ENCODE measurements at places on chromosomes 1 and 21.

GRCh38 chr1:68223687-68224086 lies 8.6 kb downstream of the WLS start:
- no peak for DNase-seq

DNA sequence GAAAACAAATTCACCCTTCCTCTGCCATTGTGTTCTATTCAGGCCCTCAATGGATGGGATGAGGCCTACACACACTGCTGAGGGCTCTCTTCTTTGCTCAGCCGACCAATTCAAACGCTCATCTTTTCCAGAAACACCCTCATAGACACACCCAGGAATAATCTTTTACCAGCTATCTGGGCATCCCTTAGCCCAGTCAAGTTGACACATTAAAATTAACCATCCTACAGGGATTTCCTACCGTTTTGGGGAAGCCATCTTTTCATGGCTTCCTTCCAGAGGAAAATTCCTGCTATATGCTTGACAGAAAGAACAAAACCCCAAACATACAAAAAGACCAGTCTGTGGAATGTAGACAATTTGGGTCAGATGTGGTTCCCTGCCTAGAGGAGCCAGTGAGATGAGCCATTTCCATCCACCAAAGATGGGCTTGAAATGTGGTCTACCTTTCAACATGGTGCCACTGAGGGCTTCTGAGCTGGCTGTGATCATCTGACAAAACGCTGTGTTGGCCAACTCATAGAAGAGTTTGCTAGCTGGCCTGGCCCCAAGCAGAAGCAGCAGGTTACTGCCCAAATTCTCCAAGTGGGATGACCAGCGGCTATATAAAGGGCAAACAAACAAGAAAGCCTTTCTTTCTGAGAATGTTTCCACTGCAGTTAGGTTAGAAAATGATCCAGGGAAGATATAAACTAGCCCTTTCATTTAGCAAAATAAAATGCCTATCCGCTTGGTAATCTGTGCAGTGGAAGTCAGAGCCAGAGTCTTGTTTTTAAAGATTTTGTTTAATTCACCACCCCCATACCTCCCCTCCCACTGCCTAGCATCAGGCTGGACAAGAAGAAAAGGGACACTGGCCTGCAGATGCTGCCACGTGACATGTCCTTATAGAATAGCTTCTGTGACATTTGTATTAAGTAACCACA lies 69.1 kb upstream of the MRPS6 start:
- DNase-seq = no peak

DNA sequence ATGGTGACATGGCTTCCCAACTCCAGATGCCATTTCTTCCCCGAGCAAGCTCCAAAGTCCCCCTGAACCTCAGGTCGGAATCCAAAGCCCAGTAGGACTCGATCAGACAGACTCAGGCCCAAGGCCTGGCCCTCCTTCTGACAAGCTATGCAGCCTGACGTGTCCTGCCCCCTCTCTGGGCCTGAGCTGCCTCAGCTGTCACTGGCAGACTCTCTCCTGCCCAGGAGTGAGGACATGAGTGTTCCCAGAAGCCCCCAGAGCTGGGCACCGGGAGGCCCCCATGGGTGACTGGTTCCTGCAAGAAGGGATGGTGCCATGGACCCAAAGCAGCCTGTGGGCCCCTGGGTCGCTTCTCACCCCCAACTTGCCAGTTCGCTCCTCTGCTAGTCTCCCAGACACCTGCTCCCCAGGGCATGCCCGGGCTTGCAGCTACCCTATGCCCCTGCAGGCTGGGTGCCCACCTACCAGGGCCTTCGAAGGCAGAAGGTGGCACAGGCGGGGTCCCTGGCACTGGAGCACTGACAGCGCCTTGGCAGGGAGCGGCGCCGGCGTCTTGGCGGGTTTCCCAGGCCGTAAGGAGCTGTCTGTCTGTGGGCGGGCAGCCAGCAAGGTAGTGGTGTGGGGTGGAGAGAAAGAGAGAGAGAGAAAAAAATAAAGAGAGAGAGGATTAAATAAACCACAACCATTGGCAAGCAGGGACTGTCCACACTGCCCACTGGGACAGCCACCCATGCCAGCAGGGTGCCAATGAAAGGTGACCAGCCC lies 2.3 kb downstream of the EDN2 start:
- no peak for DNase-seq

DNA sequence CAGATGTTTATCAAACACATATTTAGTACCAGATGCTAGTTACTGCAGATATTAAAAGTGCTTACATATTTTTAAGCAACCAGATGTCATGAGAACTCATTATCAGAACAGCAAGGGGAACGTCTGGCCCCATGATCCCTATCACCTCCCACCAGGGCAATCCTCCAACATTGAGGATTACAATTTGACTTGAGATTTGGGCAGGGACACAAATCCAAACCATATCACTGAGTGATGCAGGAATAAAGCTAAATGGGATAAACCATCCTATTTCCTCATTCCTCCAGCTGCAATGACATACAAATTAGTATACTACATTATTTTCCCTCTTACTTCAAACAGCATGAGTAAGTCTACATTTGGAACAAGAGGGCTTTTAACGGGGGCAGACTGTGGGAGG lies 3.1 kb upstream of the KCNK2 start:
- no peak for DNase-seq

- DNase-seq = no peak
Measured at GRCh38 chr1:8465013-8465412, 147.1 kb downstream of the SLC45A1 start.

DNA sequence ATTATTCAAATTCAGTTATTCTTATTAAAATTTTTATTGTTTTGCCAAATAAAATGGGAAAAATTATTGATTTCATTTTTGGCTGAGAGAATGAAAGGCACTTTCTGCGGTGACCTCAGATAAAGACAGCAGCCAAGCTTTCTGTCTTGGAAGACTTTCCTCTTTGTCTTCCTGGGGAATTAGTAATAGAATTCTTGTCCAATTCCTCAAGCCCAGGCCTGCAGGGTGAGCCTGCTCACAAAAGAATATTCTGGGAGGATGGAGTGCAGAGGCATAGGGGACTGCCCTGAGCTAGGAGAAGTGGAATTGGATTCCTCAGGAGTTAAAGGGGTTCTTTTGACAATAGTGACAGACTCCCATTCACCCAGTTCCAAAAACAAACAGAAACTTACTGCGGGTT lies 614.5 kb upstream of the ADGRL2 start:
- no peak for DNase-seq

Data from stimulated activated CD8-positive, alpha-beta memory T cell treated with anti-CD3 and anti-CD28 coated beads, Interleukin-12 subunit alpha, Interleukin-12 subunit beta, amount 100 ng/mL, for 1 hour (primary cell).